ENCODE measurements at places on chromosomes 11 and 22. TPM values are rescaled to one million over a fixed set of nuclear protein-coding genes. Genes with fewer than 3 reads are reported as not detected.

The TEX12 gene
- total RNA-seq: not detected

The ALDH3B1 gene
- total RNA-seq: 60.2 TPM

The PELI3 gene
- 7.2 TPM for total RNA-seq

The KCNK4 gene
- not detected for total RNA-seq

The MAPK8IP1 gene
- 11.7 TPM for total RNA-seq

The OR52B2 gene
- total RNA-seq: not detected

DNA sequence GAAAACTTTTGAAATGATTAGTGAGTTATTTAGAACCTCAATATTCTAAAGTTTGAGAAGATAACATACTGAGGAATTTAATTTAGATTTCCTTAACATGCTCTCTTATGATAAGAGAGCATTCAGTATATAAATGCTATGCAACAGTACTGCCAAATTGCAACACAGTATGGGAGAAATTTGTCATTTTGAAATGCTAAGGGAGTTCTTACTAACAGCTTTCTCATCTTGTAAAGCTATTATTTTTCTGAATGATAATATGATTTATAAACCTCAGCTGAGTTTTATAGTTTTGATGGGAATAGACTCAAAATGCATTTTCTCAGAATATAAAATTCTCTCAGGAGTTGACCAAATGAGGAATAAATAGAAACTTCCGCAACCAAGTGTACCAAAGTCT, 108.4 kb downstream of the SPON1 start:
- DNase-seq: no peak

- DNase-seq: no peak
Measured at GRCh38 chr11:111367411-111368284, 11.4 kb downstream of the POU2AF1 start.

DNA sequence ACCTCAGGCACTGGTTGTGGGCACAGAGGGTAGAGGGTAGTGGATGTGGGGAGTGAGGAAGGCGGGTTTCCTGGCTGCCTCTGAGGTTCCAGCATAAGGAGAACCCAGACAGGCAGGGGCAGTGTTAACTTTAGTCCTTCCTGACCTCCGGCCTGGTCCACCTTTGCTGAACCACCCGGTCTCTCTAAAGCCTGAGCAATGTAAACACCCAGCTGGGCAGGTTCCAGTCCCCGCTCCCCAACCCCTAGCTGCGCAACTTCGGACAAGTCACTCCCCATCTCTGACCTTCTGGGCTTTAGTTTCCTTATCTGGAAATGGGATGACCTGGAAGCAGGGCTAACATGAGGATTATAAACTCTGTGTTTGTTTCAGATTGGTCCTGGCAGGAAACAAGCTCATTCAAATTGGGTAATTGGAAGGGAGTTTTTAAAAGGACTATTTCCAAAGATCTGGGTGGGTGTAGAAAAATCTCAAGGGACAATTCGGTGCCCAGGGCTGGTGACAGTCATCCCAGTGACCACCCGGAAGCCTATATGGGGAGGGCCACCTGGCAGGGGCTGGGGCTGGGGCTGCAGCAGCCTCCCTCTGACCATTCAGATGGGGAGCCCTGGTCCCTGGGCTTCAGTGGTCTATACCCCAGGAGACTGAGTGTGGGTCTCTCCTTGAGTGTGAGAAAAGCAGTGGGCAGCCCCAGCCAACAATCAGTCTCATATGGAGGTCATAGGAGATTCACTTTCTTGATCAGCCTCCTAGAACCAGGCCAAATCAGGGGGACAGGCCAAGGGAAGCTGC, 108.3 kb upstream of the SYT13 start:
- no peak for DNase-seq
